ENCODE measurements at places on chromosomes 3 and 15.

DNA sequence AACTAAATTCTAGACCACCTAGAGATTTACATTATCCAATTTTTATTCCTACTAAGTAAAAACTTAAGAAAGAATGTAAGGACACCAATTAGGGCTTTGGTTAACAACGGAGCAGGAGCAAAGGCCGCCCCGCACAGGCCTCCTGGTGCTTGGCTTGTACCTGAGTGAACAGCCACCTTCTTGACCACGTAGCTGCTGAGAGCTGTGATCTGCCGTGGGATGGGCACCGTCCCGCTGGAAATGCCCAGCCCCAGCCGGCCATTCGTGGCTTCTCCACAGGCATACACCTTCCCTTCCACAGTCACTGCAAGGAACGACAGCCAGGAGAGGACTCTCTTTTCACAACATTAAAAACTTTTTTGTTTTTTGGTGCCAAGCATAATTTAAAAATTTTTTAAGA lies 79.6 kb upstream of the OCA2 start:
- no peak for DNase-seq

GRCh38 chr3:56125358-56126005 lies 342.8 kb downstream of the ERC2 start:
- no peak for DNase-seq

- DNase-seq, result no peak
These were observed 172.7 kb upstream of the CTNNB1 start for GRCh38 chr3:41026394-41027177.

DNA sequence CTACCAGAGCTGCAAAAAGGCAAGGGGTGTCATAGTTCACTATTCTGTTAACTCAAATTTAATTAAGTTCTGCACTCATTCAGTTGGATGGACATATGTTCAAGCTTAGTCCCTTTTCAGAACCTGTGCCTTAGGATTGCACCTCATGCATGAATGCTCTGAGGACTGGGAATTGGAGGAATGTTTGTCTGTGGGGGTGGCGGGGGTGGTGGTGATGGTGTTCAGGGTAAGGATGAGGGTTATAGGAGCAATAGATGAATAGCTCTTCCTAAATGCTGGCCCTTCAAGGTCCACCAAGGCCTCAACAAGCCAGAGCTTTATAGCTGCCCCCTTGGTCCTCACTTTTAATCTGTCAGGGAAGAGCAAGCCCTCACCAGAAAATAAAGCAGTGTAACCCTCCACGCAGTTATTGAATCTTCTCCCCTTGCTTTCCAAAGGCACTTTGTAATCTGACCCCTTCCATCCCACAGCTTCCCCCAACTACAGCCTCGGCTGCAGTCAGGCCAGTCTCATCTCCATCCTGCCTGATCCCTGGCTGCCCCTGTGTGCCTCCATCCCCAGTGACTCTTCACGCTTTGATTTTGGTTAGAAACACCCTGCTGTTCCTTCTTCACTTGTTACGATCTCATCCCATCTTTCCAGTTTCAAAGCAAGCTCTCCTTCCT lies 221.6 kb upstream of the LMCD1 start:
- DNase-seq, result no peak

DNA sequence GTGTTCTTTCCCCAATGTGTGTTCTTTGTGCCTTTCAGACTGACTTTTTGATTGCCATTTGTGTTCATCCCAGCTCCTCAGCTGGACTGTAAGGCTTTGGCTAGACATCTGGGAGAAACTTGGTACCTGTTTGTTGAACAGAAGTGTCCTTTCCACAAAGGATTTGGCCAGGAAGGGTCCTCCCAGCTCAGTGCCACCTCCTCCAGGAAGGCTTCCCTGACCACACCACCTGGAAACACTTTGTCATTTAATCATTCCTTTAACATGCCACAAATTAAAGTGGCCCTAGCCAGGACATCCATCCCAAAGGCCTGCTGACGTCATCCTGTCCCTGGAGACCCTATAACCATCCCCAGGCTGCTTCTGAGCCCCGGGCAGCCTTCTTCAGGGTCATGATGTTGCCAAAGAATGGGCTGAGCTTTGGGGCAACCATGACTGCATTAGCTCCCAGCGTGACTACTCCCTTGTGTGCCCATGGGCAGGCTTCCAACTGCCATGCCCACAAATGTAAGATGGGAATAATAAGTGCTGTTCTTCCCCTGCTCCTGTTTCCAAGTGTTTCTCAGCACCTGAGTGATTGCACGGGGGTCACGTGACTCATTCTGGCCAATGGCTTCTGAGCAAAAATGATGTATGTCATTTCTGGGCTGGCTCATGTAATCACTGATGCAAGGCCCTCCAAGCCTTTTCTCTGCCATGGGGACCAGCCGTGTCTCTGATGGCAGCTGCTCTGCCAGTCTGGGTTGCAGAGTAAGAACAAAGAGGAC lies 112.5 kb upstream of the SMAD3 start:
- no peak for DNase-seq

GRCh38 chr3:178205740-178206139 lies 330.5 kb upstream of the KCNMB2 start:
- no peak for DNase-seq

Measured in stimulated activated CD4-positive, alpha-beta T cell treated with anti-CD3 and anti-CD28 coated beads, Interleukin-1b, Interleukin-23, amount 100 ng/mL, for 4 hours (primary cell).